ENCODE measurements at places on chromosomes 2 and 18.

- DNase-seq, result no peak
These were observed 76.0 kb downstream of the EMX1 start for GRCh38 chr2:72993147-72993932.

GRCh38 chr18:26021061-26021754 lies 69.2 kb downstream of the SS18 start:
- DNase-seq, result no peak

GRCh38 chr2:18404708-18405107 lies 155.7 kb downstream of the RDH14 start:
- DNase-seq, result no peak

DNA sequence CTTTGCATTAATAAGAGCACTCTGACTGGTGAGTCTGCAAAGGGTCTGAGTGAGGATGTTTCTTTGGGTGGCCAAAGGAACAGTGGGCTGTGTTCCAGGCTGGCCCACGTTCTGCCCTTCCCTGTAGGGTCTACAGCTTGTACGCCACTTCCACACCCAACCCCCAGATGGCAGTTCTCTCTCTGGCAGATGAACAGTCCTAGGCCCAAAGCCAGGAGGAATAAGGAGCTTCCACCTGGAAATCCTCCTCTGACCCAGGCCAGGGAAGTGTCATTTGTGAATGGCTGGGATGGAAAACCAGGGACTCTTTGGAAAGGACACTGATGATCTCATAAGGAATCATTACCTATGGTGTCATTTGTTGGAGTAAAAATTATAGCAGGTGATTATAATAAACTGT lies 6.6 kb downstream of the OTOF start:
- DNase-seq, result no peak

DNA sequence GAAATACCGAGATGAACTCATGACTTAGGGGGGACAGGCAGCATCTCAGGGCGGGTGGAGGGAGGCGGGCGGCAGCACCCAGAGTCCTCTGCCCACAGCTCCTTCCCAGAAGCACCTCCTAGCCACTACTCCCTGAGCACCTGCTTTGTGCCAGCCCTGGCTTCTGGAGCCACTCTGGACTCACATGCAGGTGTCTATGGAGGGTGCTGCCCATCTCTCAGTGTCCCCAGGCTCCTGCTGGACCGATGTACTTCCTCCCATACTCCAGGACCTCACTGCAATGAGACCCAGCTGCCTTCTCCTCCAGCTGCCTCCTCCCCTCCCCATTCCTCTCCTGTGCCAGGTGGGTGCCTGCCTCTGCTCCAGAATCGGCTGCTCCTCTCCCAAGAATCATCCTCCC lies 22.1 kb upstream of the OTOS start:
- DNase-seq, result no peak

GRCh38 chr2:129661935-129662334 lies 317.5 kb upstream of the RAB6C start:
- DNase-seq, result no peak

- no peak for DNase-seq
These were observed 31.5 kb upstream of the TMBIM1 start for GRCh38 chr2:218323526-218324472.

- DNase-seq, result no peak
These were observed 83.0 kb downstream of the STPG4 start for GRCh38 chr2:47072018-47072691.
